ENCODE measurements at places on chromosomes 2 and 18.

GRCh38 chr2:53021828-53022227, 745.8 kb upstream of the CHAC2 start:
- DNase-seq = no peak

DNA sequence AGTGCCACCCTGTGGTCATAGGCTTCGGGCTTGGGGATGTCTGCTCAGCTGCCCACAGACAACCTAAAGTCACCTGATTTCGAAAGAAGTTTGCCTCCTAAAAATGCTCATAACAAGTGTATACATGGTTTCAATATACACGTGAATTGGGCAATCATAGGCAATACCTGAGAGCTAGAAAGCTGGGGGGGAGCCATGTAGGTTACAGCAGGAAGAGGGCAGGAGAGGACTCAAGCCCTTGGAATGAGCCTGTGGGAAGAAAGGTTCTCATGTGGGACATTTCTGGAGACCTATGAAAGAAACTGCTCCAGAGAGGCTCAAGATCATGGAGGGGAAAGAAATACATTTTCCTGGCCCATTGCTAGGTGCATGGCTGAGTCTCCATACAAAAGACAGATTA, 109.7 kb downstream of the ACOXL start:
- no peak for DNase-seq

DNA sequence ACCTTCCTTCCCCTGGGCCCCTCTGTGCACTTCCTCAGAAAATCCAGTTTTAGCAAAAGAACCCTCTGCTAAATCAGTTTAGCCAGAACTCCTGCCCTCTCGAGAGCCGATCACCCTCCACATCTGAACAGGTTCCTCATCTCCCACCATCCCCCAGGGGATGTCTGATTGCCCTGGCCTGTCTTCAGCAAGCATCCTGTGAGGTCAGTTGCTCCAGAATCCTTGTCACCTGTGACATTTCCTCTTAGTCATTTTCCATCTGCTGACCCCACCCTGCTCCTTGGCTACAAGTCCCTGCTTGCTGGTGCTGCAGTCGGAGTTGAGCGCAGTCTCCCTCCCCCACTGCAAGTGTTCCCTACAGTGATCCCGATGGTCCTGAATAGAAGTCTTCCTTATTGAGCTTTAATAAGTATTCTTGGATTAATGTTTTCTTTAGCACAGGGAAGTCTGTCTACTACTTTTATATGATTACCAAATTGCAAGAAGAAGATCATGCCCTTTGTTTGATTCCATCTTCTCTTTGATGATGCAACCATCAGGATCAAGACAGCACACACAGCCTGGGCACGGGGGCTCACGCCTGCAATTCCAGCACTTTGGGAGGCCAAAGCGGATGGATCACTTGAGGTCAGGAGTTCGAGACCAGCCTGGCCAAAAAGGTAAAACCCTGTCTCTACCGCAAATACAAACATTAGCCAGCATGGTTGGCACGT, 30.9 kb upstream of the UBE2F start:
- no peak for DNase-seq

DNA sequence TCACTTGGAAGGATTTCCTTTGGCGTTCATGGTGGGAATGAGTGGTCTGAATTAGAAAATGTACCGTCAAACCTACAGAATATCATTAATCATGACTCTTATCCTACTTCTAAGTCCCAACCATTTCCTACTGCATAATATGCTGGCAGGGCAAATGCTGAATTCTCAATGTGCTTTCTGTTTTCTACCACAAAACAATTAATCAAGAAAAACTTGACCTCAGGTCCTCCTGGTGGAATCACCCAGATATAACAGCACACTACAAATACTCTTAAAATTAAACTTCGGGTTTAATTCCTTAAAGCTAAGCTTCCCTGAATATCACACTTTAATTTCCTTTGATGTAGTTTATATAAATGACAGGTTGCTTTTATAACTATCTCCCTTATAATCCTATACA, 301.6 kb downstream of the AFF3 start:
- no peak for DNase-seq

DNA sequence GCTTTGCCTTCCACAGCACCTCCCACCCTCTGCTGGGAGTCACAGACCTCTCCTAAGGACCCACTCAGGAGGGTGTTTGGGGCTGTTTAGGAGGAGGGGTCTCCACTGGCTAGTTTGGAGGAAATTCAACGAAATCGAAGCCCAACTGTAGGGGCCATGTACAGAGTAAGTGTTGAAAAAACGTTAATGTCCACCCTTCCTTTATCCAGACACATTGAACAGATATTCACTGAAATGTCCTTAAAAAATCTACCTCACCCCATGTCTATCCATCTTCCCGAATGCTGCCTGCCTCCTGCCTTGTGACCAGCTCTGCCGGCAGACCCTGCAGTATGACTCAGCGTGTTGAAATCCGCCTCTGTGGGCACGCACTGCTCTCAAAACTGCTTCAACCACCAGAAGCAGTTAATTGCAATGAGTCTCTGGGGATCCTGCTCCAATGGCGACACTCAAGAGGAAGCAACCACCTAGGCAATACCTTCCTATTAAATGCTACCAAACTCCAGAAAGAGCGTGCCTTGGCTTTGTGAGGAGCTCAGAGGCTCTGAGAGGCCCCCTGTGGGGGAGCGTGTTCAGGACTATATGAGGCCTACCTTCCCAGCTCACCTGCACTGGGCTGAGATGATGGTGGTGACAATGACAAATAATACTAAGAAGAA, 61.4 kb upstream of the RTN4 start:
- peak; percentile 20 for DNase-seq

DNA sequence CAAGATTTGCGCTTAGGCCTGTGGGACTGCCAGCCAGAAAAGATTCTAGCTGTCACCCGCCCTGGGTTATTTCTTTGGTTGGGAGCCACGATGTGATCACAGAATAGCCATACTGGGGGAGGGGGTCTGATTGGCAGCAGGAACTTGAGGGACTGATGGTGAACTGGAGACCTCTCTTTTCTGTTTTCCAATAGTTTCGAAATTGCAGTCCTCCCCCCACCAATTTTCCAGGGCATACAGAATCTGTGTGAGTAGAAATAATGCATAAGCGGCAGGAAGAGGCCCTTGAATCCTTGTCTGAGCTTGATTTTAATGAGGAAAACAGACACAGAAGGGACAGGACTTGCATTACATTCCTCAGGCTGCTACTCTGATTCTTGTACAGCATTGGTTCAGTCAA, 2.2 kb upstream of the POLR2D start:
- DNase-seq = no peak

GRCh38 chr2:144471305-144472045, 48.4 kb downstream of the ZEB2 start:
- no peak for DNase-seq

GRCh38 chr2:18932853-18933252, 343.5 kb upstream of the NT5C1B start:
- no peak for DNase-seq

- no peak for DNase-seq
Observed at GRCh38 chr2:83613178-83613577, 845.9 kb downstream of the SUCLG1 start.

GRCh38 chr2:74756356-74756890, 77.5 kb upstream of the HK2 start:
- no peak for DNase-seq

DNA sequence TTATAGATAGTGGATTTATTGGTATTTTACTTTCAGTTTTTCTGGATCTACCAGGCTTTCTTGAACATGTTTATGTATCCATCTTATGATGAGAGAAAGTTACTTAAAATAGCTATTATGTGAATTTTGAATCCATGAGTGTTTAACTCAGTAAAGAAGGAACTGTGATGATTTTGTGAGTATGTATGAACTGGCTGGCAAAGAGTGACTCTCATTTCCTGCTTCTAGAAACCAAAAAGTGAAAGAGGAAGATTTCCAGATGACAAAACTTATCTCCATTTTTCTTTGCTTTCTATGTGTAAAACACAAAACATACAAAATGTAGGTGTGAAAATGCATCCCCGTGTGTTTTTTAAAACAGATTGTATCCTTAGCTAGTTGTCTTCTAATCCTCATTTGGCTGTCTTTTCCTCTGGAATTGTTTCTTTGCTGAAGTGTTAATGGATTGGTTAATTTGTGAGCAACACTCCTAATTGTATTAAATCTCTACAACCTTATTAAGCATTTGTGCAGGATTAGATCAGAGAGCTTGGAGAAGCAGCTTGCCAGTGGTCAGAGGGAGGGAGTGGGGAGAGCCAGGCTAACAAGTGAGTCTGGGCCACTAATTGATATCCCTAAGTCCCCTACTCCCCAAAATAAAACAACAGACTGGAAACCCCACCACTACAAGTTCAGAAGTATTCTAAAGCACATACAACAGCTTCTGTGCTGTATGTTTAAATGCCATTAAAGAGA, 23.9 kb downstream of the PTPRM start:
- no peak for DNase-seq

DNA sequence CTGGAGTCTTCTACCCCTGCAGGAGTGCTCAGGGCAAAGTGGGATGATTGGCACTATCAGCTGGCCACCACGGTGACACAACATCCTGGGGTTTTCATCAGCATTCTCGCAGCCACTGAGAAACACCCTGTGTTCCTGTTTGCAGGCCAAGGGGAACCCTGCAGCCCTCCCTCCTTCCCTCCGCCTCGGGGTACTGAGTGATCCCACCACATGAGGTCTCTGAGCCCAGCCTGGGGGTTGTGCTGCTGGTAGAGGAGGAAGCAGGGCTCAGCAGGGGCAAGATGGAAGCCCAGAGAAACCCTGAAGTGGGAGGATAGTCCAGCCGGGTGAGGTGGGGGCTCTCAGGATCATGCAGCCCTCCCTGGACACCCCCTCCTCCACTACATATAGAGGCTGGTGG, at the start of gene OXER1:
Gene OXER1, minus strand, starts transcription at position 40 of the 400 bp plus-strand sequence. CDS start 73 bp downstream, outside the sequence.
- DNase-seq = no peak

DNA sequence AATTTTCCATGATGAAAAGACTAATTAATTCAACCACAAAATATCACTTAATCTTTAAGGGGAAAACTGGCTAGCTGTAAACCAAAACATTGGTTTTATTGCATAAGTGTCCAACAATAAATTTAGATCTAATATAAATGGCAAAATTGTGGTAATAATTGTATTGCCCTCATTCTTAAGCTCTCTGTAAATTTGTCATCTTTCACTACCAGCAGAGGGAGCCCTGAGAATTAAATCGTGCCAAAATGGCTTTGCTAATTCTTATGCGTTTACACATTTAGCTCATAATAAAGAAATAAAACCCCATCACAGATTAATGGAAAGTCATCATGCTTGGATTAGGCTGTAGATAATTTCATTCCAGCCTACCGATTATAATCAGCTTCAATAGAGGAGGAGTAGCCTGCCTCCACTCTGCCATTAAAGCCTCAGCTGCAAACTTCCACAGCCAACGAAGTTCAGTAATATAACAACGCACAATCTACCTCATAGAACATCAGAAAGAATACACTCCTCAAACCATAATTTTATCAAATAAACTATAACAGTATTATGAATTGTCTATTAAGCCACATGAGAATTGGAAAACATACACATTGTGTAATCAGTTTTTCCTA, 70.0 kb upstream of the ATP5MC3 start:
- peak; percentile 20 for DNase-seq

- DNase-seq = no peak
Observed at GRCh38 chr18:26477828-26478466, 70.4 kb downstream of the KCTD1 start.

DNA sequence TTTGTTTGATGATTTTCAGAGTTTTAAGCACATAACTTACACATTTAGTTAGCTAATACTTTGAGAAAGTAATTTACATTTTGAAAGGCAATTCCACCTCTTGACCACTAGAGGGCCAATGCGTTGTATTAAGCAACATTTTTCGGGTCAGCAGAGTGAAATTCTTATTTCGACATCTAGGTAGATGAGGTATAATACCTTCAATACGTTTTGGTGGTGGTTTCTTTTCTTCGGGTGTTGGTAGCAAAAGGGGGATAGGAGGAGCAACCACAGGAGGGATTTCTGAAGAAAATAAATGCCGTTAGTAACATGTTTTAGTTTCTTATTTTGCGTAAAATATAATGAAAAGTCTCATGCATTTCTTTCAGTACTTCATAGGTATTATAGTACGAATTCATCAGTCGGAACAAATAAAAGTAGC, 106.3 kb downstream of the TTN start:
- DNase-seq = peak; percentile 14

DNA sequence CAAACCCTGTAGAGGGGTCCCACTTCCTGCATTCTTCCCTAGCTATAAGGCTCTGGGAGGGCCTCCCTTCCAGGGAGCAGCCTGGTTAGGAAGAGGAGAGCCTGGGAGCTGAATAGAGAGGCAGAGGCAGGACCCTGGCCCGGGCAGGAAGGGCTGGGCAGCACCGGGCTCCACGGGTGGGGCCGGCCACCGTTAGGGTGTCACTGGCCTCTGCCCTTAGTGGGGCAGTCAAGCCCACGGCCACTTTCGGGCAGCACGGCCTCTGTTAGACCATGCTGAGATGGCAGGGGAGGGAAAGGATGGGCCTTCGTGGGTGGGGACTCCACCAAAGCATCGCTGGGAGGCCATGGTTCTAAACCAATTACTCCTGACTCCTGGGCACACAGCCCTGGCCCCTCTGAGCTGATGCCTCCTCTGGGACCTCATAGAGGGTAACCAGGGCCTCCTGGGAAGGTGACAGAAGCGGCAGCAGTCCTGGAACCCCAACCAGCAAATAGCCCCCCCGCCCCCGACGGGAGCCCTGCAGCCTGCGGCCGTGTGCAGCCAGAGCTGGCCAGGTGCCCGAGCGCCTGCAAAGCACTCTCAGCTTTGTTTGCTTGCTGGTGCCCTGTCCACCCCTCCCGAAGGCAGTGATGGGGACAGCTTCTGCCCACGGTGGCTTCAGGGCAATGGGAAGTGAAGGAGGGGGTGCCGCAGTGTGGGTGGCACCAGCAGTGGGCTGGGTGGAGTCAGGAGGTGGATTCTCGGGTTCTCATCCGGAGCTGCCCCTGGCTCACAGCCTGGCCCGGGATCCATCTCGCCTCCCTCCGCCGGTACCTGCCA, 16.3 kb upstream of the HPCAL1 start:
- DNase-seq = no peak

- no peak for DNase-seq
Observed at GRCh38 chr18:52537261-52537660, 197.3 kb downstream of the DCC start.

DNA sequence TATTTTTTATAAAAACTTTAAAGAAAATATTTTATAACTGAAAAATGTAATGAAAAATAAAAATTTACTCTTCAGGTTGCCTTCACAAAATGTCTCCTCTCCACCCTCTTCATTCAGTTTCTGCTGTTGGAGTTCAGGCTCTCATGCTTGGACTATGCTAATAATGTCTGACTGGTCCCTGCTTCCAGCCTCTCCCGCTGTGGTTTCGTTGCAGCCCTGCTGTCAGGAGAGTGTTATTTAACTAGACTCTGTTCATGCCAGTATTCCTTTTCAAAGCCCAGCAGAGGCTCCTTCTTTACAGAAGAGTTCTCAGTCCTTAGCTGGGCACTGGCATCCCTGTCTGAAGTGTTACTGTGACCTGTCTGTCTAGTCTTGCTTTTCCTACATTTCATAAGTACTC, 40.4 kb downstream of the CLIP4 start:
- DNase-seq = no peak

GRCh38 chr18:45316127-45316526, 299.1 kb upstream of the SLC14A2 start:
- DNase-seq = no peak

GRCh38 chr2:186645999-186646398, 47.9 kb upstream of the FAM171B start:
- DNase-seq = no peak

Data from NCI-H748 treated with DMSO at 0.1 percent for 48 hours (cell line).